ENCODE measurements at places on chromosomes 4 and X. TPM values are rescaled to one million over a fixed set of nuclear protein-coding genes. Genes with fewer than 3 reads are reported as not detected.
A peak's percentile ranks its signal among the peaks of the same experiment; 100 is the strongest.

DNA sequence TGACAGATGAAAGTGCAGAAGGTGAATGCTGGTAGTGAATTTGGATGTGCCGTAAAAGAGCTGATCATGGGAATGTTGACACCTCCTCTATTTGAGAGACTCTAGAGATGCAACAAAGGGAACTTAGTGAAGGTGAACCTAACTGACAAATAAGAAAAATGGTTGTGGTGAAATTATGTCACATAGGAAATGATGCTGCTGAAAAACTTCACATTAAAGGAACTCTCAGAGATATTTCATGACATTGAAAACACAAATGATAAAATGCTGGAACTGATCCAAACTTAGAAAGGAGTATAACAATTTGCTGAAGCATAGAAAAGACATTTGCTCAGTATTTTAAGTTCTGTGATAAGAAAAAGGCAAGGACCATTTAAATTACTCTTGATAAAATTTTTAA, 31.9 kb downstream of the MGAT4D start:
- no peak for DNase-seq

DNA sequence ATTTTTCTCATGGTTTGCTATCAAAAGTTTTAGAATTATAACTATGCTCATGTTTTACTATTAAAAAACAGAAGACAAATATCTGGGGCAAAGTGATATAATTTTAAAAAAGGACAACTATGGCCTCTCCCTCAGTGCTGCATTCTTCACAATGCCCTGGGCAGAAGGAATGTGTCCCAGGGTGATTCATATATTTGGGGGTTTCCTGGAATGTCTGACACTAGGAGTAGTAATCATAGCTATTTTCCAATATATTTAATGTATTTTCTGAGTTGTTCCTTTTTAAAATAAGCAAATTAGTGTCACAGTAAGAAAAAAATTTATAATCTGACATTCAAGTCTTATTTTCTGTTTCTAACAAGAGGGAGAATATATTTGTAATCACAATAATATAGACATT, 281.7 kb downstream of the UNC5C start:
- DNase-seq, result no peak

- DNase-seq, result no peak
These were observed 42.9 kb downstream of the FAT4 start for GRCh38 chr4:125357675-125358074.

DNA sequence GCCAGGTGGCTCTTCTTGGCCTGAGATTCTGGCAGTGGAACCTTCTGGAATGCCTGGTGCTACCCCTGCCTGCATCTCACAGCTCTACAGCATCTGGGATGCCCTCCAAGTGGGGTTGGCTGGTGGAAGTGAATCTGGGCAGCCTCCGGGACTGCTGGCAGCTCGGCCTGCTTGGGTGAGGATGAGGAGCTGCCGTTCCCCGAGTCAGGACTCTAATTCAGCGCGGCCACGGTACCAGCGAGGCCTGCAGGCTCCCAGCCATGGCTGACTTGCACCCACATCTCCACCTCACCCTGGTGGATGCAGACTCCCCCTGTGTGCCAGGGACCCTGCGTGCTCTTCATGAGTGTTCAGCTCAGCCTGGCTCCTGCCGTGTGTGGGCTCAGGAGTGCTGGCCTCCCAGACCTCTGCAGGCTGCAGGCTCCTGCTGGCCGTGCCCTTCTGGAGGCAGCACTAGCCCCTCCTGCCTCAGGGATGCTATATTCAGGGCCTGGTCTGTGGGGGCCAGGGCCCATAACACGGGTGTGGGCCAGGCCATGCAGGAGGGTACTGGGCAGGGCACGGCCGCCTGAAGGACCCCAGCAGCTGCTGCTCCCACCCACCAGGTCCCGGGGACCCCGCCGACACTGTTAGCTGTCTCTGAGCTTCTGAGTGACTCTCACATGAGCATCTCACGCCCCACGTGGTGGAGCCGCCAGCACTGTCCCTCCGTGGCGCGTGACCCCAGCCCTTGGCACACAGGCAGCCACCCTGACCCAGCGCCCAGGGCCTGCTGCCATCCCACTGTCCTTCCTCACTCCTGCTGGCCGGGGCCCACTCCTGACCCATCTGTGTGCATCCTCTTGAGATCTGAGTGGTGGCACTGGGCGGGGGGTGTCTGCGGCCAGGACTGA, 10.6 kb downstream of the UVSSA start:
- DNase-seq, result no peak

DNA sequence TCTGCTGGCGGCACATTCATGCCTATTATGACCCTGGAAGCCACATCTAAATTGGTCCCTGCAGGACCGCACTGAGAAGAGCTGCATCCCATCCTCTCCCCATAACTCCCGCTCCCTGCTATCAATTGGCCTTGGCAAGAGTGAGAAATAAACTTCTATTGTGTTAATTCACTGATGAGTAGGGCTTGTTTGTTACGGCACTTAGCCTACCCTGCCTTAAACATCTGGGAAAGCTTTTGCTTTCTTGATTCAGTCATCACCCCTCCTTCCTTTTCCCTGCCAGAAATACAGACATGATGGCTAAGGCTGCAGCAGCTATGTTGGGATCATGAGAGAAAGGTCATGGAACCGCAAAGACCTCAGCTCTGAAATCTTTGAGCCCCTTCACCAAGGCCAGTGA, 36.5 kb downstream of the SUPT20HL2 start:
- DNase-seq, result no peak

DNA sequence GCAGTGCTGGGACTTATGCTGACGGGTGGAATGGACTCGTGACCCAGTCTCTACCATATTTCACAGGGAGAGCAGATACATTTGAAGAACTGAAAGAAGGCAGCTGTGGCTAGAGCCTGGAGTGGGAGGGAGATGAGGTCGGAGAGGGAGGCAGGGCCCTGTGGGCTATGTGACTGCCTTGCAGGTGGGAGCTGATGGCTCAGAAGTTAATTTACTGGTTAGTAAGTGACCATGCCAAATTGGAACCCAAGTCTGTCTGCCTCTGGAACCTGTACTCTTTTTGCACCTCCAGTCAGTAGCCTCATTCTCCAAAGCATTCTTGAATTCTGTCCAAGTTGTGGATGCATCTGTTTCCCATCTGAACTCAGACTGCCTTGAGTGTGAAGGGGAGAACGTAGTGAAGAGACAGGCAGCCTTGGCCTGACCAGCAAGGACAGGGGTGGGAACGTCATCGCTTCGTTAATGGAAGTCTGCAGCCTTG, 92.3 kb downstream of the REPS2 start:
- DNase-seq, result no peak

DNA sequence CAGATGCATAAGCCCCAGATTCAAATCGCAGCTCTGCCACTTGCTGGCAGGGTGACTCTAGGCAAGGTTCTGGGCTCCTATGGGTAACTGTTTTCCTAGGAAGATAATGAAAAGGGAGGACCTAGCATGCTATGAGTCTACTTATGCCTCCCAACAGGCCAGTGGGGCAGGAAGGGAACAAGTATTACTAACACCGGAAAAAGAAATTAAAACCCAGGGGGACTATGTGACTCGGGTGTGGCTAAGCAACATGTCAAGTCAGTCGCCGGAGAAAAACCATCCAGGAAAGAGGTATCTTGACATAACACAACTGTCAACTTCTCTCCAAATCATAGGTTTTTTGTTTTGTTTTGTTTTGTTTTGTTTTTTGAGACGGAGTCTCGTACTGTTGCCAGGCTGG, 45.5 kb upstream of the RBPJ start:
- DNase-seq, result no peak

- DNase-seq, result no peak
These were observed 9.9 kb upstream of the GASK1B start for GRCh38 chr4:158182736-158183135.

The HNRNPD gene
- total RNA-seq, result 610 TPM

GRCh38 chrX:15336023-15336413, 695 bp upstream of the PIGA start:
- DNase-seq, result no peak

The RENBP gene
- 11.8 TPM for total RNA-seq

DNA sequence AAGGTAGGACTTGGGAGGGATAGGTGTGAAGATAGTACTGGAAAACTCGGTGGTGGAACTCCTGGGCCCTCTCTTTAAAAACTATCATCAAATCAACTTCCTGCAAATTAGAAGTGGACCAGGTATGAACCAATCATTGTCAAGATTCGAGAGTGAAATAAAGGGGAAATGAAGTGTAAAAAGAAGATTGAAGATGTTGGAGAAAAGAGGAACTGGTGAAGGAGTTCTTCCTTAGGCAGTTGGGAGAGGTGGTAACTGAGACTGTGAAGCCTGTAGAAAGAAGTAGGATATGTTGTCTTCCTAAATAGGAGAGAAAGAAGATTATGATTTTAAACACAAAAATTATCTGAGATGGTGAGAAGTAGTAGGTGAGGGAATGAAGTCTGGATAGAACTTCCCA, 212.2 kb downstream of the PPP1R2C start:
- DNase-seq, result no peak

- DNase-seq, result no peak
These were observed 9.0 kb upstream of the NSG1 start for GRCh38 chr4:4377732-4378460.

DNA sequence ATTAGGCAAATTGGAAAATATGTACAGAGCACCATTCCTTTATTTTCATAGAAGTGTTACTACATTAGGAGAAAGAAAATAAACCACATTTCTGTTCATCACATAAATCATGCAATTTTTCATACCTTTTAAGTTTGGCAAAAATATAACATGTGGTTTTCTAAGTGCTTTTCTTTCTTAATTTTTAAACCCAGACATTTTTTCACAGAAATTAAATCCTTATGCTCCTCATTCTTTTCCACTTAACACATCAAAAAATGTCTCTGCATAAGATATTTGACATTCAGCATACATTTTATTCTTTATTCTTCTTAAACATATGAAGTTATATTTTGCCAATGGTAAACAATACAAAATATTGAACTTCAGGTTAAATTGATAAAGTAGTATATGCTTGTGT, 826.6 kb upstream of the SLIT2 start:
- no peak for DNase-seq

- DNase-seq, result no peak
These were observed 10.3 kb downstream of the SNX25 start for GRCh38 chr4:185219551-185220344.

GRCh38 chr4:41746440-41747229, 1.9 kb downstream of the PHOX2B start:
- no peak for DNase-seq

The TCEAL8 gene
- total RNA-seq, result 61.2 TPM

DNA sequence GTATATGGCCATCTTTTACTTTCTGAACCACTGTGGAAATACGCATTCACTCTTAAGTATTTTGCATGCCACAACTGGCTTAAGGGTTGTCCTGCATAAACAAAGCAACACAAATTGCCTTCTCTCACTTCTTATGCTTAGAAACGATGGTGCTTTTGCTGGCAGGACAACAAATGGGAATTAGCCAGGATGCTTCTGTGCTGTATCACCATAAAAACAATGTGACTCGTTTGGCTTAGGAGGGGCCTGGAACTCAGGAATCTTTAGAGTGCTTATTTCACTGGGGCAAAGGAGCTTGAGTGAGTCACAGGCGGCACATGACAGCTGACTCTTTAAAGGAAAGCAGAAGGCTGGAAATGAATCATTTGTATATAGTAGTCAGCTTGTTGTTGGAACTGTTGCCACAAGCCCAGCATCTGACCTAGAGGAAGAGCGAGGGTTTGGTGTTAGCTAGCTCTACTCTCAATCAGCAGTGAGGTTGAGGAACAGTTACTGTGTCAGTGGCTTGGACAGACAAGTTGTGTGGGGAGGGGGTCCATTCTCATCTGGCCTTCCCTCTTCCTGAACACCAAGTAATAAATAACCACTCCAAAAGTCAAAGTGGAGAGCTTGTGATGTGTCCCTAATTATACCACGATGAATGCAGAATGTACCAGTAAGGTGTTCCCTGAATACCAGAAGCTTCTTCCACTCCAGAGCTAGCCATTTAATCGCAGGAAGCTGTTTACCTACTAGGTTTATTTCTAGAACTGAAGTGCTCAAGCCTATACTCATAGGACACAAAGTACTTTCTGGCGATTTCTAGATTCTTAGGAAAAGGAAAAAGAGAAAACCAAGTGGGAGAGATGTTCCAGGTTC, 293.1 kb downstream of the CAMK2D start:
- no peak for DNase-seq

DNA sequence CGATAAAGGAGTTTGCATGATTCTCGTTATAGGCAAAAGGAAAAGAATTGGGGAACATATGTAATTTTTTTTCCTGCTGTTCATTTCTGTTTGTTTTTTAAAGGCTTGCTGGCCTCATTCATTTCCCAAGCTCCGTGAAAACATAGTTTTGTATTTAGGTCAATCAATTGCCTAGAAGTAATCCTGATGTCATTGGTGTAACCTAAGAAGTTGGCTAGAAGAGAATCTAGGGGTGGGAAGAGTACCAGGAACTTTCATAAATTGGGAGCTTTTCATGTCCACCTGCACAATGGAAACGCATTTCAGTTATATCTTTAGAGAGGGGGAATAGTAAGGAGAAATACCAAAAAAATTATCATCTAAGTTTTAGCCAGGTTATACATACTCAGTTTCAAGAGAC, 3.8 kb downstream of the RAPGEF2 start:
- DNase-seq, result no peak

The RHOXF1 gene
- total RNA-seq, result 0.33 TPM

- no peak for DNase-seq
These were observed 62.3 kb downstream of the STAG2 start for GRCh38 chrX:124023838-124024238.

DNA sequence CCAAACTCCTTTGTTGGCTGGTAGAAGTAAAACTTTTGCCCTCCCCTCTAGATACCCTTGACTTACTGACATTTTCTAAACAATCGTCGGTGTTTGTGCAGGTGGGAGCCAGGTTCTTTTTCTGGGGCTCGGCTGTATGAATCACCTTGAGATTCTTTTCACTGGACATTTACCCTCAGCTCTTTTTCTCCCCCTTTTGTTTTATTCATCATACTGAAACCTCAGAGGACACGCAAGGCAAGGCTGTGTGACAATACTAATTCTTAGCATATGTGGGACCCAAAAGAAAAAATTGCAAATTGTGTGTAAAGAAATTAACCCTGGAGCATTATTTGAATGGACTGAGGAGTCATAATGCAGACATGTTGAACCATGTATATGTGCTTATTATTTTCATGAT, 194.0 kb downstream of the PCDH19 start:
- no peak for DNase-seq

The SOD3 gene
- 0.32 TPM for total RNA-seq

The COL4A6 gene
- total RNA-seq, result 21.5 TPM

The TMEM156 gene
- not detected for total RNA-seq

GRCh38 chrX:13646154-13646549, 6.8 kb upstream of the TCEANC start:
- peak; percentile 48 for DNase-seq

GRCh38 chr4:33316578-33316977, 2596.4 kb downstream of the PCDH7 start:
- DNase-seq, result no peak

The TCEAL6 gene
- total RNA-seq, result not detected

DNA sequence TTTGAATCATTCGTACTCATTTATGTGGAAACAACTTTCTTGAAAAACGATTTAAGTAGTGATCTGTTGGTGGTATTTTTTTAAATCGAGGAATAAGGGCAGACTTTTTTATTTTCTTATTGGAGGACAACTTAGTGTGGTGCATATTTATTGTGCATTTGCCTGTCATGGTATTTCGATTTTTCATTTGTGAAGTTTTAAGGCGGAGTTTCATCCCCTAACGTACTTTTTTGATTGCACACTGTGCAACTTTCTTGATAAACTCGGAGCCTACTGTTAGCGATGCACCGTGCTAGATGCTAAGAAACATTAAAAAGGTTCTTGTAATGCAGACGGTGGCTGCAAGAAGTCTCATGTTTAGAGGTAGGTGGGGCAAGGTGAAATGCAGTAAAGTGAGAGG, 1.4 kb downstream of the ZFX start:
- no peak for DNase-seq

The GSX2 gene
- total RNA-seq, result not detected

Measured in neural crest cell (in vitro differentiated cells).